ENCODE measurements at places on chromosomes 3 and 15.

GRCh38 chr3:41002104-41002503 is 197.2 kb upstream of the CTNNB1 start:
- DNase-seq = no peak

DNA sequence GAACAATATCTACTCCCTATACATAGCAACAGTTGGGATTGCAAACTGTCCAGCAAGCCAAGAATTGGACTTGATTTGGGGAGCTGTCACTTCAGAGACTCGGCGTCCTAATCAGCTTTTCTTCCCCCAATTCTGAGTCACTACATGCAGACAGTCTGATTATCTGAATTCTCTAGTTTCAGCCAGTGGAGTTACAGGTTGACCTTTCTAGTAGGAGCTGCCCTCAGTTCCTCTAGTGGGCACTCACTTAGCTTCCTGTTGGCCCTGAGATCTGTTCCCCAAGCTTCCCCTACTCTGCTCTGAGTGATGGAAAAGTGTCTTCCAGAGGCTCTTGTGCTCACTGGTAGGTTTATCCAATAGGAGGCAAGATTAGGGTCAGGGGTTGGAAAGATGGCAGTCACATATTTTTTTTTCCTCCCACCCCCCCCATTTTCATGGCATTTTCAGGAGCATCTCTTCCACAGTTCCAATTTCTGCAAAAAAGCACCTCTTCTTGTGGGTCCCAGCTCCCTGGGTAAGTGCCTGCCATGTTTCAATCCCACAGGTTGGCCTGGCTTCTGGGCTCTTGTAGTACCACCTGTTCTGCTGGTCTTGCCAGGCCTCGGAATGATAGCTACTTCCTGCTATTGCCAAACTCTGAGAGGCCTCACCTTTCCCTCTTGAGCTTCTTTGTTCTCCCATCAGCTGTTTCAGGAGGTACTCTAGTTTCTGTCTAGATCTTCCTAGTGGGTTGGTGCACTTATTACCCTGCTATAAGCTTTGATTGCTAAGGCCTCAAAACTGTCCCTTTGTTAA is 182.2 kb downstream of the RAP2B start:
- DNase-seq = no peak

DNA sequence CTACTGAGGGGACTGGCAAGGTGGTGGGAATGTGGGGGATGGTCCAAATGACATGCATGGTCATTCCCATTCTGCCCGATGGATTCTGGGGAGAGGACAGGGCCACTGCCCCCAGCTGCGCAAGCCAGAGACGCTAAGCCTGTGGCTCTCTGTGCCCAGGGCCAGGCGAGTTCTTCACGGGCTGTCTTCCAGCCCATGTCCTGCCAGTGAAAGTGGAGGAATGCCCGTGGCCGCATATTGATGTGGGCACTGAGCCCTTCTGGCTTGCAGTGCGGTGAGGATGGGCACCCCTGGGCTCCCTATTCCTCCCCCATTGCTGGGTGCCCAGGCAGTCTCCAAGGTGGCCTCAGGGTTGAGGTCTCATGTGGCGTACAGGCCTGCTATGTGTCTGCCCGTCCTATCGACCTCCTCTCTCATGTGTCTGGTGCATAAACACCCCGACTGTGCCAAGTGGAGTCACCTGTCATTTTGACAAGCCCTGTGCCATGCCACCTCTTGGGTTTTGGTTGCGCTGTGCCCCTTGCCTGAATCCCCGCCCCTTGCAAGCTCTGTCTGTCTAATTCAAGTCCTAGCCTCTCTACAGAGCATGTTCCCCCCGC is 116.8 kb downstream of the TMEM266 start:
- DNase-seq = no peak

- peak; percentile 96 for DNase-seq
Observed at GRCh38 chr3:106728315-106729098, 648.7 kb upstream of the CCDC54 start.

DNA sequence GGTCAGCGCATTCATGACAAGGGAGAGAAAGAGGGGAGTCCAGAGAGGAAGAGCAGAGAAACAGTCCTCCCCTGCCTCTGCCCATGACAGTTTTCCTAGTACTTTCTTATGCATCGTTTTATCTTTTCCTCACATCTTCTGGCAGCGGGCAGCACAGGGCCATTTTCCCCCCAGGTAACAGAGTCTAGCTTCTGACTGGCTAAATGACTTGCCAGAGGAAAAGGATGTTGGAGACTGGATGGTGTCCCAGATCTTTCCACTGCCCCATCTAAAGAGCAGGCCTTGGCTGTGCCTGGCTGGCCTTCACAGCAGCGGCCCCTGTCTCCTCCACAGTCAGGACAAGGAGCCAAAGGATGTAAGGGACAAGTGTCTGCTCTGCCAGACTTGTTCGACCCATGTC is 59.3 kb downstream of the CTDSPL start:
- no peak for DNase-seq

- DNase-seq = peak; percentile 45
Observed at GRCh38 chr3:30426293-30426993, 180.0 kb upstream of the TGFBR2 start.

- no peak for DNase-seq
Observed at GRCh38 chr15:54197995-54198394, 219.8 kb downstream of the UNC13C start.

DNA sequence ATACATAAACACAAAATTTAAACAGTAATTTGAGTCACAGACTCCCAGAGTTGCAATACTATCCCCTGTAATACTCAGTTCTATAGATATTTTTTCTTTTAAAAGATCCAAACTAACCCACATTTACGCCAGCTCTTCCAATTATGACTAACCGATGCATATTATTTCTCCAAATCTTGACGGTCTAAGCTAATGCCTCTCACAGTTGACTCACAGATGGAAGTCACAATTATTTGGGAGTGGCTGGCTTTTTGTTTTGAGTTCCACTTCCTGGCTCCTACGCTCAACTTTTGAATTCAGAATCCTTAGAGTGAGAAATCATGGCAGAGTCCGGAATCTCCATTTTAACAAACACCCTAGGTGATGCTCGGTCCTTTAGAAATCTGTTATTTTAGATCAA is 749.9 kb downstream of the FHIT start:
- no peak for DNase-seq

DNA sequence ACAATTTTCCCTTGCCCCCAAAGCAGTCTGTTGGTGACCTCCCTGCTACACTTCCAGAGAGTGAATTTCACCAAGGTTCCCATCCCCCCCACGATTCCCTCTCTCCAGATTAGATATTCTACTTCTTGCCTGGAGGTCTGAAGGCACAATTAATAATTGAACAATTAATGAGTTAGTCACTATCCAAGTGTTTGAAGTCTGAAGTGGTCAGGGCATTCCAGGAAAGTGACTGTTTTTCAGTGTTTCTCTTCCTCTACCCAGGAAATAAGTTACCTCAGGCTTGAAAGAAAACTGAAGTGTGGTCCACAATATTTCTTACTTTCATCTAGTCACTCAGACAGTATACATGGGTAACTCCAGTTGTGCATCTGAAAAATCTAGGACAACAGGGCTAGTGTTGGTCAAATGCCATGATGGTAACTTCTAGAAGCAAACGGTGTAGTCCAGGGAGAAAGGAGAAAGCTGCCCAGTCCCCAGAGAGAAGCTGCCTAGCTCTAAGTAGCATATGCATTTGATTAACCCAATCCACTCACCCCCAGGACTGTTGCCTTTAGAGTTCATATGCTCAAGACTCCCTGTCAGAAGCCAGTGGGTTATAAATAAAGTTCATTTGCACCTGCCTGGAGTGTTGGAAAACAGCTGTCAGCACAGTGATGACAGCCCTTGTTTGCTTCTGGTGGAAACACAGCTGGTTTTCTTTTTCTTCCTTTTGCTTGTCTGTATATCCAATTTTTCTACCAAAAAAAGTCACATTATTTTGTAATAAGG is 2.3 kb upstream of the TM4SF4 start:
- peak; percentile 54 for DNase-seq

- peak; percentile 61 for DNase-seq
Observed at GRCh38 chr3:43531835-43532234, 90.0 kb downstream of the ANO10 start.

DNA sequence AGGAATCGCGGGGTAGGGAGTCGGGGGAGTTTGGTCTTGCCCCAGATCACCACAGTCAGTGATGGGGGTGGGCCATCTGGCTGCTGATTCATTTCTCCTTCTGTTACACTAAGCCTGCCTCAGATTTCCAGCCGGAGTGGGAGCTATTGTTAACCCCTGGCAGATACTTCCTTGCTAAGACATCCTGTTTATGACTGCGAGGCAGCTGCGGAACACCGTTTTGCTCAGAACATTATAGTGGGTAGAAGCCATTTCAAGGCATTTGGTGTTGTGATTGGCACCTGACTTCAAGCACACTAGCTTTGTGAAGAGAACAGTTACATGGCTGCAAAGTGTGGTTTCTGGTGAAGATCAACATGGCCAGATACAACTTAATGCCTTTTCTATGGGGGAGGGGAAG is 73.8 kb downstream of the FLNB start:
- peak; percentile 53 for DNase-seq

GRCh38 chr3:18538463-18539230 is 113.5 kb upstream of the SATB1 start:
- no peak for DNase-seq

DNA sequence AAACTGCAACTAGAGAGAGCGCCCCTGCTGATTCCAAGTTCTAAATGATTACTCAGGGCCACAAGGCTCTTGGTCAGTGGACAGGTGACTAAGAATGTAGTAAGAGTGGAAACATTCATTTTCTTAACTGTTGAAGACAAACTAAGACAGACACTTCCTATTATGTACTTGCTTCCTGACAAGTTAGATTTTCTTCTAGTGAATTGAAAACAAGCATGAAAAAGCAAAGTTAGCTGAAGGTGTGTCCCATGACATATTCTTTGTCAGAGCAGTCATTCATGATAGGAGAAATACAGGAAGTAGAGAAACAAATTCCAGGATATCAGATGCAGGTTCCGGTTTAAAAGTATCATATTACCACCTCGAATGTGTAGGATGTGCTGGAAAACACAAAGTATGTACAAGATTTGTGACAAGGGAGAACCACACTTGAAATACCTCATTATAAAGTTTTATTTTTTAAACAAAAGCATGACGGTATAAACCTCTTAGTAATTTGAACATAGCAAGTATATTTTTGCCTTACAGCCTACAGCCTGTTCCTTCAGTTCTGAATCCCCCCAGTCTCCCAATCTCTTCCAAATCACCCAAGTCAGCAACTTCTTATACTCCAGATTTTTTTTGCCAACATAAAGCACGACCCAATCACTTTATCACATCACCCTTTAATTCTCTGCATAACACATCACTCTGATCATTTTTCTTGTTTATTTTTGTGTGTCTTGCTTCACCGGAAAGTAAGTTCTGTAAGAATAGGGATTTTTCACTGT is 6.2 kb downstream of the TSPAN3 start:
- peak; percentile 83 for DNase-seq

- DNase-seq = no peak
Observed at GRCh38 chr3:127173516-127174166, 19.3 kb upstream of the PRR23E start.

DNA sequence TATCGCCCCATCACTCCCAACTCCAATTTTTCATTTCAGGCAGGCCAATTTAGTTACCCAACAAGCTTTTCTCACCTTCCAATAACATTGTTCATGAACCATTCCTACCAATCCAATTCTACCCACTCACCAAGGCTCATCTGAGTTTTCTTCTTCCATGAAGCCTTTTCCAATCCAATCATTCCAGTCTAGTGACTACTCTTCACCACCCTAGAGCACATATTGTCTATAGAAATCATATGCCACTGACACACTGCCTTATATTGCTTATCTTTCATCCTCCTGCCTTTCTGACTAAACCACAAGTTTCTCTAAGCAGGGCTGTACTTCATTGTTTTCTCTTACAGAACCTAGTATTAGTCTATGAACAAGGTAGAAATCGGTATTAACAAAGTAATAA is 11.4 kb downstream of the CCDC14 start:
- DNase-seq = peak; percentile 42

DNA sequence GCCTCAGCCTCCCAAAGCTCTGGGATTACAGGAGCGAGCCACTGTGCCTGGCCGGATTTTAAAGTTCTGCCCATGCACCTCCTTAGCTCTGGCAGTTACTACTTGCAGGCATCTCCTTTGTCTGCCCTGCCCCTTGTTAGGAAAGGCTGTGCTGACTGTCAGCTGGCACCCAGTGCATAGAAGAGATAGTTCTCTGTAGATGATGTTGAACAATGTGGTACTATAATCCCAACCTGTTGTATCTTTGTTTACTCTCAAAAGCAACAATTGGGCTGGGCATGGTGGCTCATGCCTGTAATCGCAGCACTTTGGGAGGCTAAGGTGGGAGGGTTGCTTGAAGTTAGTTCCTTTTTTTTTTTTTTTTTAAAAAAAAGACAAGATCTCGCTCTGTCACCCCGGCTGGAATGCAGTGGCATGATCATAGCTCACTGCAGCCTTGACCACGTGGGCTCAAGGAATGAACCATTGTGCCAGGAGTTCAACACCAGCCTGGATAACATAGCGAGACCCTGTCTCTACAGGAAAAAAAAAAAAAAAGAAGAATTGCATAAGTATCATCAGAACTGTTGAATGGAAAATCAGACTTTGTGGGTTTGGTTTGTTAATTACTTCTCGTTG is 30.6 kb downstream of the FLNB start:
- no peak for DNase-seq

GRCh38 chr15:28140062-28140461 is 40.9 kb upstream of the OCA2 start:
- no peak for DNase-seq

DNA sequence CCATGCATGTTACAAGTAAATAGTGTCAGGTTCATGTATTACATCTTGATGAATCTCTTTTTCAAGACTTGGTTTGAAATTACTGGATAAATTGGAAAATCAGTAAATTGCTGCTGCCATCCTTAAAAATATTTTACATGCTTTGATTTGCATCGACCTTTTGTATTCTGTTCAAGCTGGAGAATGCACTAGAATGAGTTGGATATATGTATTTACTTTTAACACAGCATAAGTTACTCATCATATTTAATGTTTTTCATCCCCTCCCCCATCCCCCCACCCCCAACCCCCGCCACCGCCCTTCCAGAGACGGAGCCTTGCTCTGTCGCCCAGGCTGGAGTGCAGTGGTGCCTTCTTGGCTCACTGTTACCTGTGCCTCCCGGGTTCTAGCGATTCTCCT is 16.8 kb downstream of the UBE2E1 start:
- no peak for DNase-seq

- no peak for DNase-seq
Observed at GRCh38 chr3:124599147-124599765, 131.0 kb upstream of the UMPS start.

DNA sequence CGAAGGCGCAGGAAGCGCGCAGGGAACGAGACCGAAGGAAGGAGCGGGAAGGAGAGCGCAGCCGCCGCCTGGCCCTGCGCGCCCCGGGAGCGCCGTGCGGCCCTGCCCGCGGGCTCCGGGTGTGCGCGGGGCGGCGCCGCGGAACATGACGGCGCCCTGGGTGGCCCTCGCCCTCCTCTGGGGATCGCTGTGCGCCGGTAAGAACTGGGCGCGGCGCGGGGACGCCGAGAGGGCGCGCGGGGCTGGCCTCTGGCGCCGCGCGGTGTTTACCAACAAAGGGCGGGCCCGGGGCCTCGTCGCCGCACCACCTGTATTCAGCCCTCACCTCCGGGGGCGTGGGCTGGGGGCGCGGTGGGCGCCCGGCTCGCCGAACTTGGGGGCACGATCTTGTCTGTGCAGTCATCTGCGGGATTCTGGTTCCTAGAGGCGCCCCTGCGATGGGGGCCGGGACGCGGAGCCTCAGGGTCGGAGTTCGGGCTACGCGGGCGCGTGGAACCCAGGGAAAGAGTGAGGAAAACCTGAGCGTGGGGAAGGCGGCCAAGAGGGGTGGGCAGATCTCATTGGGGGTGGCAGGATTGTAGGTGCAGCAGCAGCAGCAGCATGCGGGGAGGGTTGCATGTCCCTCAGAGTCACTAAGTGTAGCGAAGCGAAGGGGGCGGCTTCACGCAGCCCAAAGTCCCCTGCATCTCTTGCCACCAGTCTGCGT is 641 bp downstream of the ACVR2B start:
- DNase-seq = peak; percentile 8

- DNase-seq = no peak
Observed at GRCh38 chr3:13528217-13528867, 20.6 kb upstream of the FBLN2 start.

Measured in HCEC 1CT (cell line).